IgD-negative memory B cell (primary cell): ENCODE measurements at places on chromosomes 6 and 20. TPM values are rescaled to one million over a fixed set of nuclear protein-coding genes. Genes with fewer than 3 reads are reported as not detected.

The FAM8A1 gene
- polyA plus RNA-seq: 2.3 TPM

The TINAG gene
- not detected for polyA plus RNA-seq

The ZC3H12D gene
- polyA plus RNA-seq: 8.2 TPM

The SUMO4 gene
- polyA plus RNA-seq: 0.79 TPM

The HSPA1L gene
- polyA plus RNA-seq: 1.2 TPM

The JAG1 gene
- polyA plus RNA-seq: not detected

The SIRPB1 gene
- polyA plus RNA-seq: 2.0 TPM

The SNAI1 gene
- polyA plus RNA-seq: 0.63 TPM

The KCNQ5 gene
- 6.9 TPM for polyA plus RNA-seq

The NFATC2 gene
- polyA plus RNA-seq: 17.4 TPM

The CLPSL2 gene
- not detected for polyA plus RNA-seq

The TRIM15 gene
- polyA plus RNA-seq: not detected

The BNIP5 gene
- not detected for polyA plus RNA-seq

The TRIM10 gene
- polyA plus RNA-seq: not detected

The BANF2 gene
- not detected for polyA plus RNA-seq

The CLPSL1 gene
- not detected for polyA plus RNA-seq

The HSPA12B gene
- not detected for polyA plus RNA-seq

The GGT7 gene
- polyA plus RNA-seq: 1.1 TPM

The DSN1 gene
- 15.4 TPM for polyA plus RNA-seq

The FKBP5 gene
- 25.1 TPM for polyA plus RNA-seq

The OR14J1 gene
- not detected for polyA plus RNA-seq

The INSM1 gene
- not detected for polyA plus RNA-seq

The BPIFB1 gene
- not detected for polyA plus RNA-seq

The GLP1R gene
- not detected for polyA plus RNA-seq

The SLC26A8 gene
- polyA plus RNA-seq: not detected

The SIRPB2 gene
- 0.15 TPM for polyA plus RNA-seq

The FLRT3 gene
- polyA plus RNA-seq: not detected

The SASH1 gene
- polyA plus RNA-seq: 0.55 TPM

The MCCD1 gene
- not detected for polyA plus RNA-seq

The IL17F gene
- polyA plus RNA-seq: not detected

The CDH4 gene
- not detected for polyA plus RNA-seq

The NMBR gene
- polyA plus RNA-seq: not detected

The EMILIN3 gene
- not detected for polyA plus RNA-seq

The KIFC1 gene
- 0.23 TPM for polyA plus RNA-seq

The STX11 gene
- polyA plus RNA-seq: 11.5 TPM

The PPP1R3D gene
- 1.8 TPM for polyA plus RNA-seq

The GJA1 gene
- polyA plus RNA-seq: not detected

The UNC5CL gene
- polyA plus RNA-seq: 0.76 TPM

The ARG1 gene
- not detected for polyA plus RNA-seq

The RBPJL gene
- polyA plus RNA-seq: not detected
